ENCODE measurements at places on chromosomes 16 and 17.

DNA sequence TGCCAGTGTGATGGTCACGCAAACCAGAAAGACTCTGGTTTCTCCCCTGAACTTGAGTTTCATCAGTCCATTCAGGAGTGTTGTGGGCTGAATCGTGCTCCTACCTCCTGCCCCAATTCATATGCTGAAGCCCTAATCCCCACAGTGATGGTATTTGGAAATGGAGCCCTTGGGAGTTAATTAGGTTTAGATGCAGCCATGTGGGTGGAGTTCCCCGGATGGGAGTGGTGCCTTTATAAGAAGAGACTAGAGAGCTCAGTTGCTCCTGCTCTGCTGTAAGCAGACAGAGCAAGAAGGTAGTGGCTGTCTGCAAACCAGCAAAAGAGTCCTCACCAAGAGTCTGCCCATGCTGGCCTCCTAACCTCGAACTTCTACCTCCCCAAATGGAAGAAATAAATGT, 160.3 kb upstream of the DYNLRB2 start:
- no peak for DNase-seq

DNA sequence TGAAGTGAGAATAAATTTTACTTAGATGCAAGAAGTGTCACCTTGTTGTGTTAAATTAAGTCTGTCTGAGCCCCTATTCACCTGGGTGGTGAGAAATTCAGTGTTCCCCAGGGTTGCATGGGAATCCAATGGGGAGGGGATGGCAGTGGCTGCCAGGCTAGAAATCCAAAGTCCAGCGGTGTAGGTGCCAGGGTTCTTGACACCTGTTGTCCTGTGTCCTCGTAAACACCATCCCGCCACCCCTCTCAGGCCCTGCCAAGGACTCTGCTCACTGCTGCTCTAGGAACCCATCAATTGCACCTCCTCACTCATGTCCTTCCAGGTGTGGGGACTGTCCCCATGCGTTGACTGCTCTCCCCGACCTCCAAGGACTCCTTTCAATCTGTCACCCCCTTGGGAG, 58.9 kb downstream of the CACNG5 start:
- DNase-seq = no peak

- no peak for DNase-seq
These were observed 185.7 kb upstream of the IRX6 start for GRCh38 chr16:55138298-55138697.

GRCh38 chr16:89365044-89365467, 125.3 kb downstream of the ANKRD11 start:
- no peak for DNase-seq

DNA sequence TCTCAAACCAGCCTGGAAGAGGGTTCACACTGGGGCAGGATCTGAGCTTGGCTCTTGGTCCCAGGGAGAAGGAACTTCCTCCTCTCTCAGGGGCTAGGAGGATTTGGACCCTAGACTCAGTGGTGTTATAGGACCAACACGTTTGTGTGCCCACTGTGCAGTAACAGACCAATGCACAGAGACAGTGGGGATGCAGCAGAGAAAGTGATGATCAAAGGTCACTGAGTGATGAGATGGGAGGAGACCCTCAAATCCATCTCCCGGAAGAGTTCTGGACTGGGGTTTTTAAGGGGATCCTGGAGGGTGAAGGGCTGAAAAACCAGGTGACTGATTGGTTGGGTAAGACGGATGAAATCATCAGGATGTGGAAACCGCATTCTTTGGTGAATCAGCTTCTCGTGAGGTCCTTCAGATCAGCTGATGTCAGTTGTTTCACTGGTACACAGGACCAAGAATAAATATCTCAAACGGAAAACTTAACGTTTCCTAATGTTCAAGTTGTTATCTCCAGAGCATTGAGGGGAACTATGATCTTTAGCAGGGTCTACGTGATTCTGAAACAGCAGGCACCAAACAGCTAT, 3.3 kb upstream of the VAC14 start:
- DNase-seq = no peak

GRCh38 chr16:8808613-8809353, 11.1 kb downstream of the PMM2 start:
- no peak for DNase-seq

- no peak for DNase-seq
These were observed 102.5 kb downstream of the SALL1 start for GRCh38 chr16:51048544-51048943.

- DNase-seq = no peak
These were observed 16.8 kb upstream of the EMP2 start for GRCh38 chr16:10597187-10597601.

DNA sequence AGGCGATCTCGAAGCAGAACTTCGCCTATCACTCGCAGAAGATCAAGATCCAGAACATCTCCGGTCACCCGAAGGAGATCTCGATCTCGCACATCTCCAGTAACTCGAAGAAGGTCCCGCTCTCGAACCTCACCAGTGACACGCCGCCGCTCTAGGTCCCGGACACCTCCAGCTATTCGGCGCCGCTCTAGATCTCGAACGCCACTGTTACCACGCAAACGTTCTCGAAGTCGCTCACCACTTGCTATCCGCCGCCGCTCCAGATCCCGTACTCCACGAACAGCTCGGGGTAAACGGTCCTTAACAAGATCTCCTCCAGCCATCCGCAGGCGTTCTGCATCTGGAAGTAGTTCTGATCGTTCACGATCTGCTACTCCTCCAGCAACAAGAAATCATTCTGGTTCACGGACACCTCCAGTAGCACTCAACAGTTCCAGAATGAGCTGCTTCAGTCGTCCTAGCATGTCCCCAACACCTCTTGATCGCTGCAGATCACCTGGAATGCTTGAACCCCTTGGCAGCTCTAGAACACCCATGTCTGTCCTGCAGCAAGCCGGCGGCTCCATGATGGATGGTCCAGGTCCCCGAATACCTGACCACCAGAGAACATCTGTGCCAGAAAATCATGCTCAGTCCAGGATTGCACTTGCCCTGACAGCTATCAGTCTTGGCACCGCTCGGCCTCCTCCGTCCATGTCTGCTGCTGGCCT, 10.5 kb downstream of the ELOB start:
- no peak for DNase-seq

GRCh38 chr17:76531486-76532038, 5.9 kb downstream of the CYGB start:
- no peak for DNase-seq

- DNase-seq = no peak
These were observed 5.0 kb upstream of the NFE2L1 start for GRCh38 chr17:48043176-48043575.

- DNase-seq = no peak
These were observed 381.7 kb downstream of the UTP18 start for GRCh38 chr17:51642029-51642428.

DNA sequence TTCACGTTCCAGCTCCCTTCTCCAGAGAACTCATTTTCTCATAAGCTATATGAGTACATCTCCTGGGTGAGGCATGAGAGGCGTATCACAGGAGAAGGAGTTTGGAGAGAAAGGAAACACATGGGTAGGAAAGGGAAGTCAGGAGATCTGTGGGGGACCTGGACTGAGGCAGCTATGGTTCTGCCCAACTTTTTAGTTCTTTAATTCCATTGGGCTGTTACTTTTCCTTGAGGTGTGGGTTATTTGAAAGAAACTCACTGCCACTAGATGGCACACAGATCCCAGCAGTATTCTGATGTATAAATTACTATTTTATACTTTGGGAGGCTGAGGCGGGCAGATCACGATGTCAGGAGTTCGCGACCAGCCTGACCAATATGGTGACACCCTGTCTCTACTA, 63.6 kb downstream of the NUP93 start:
- no peak for DNase-seq

DNA sequence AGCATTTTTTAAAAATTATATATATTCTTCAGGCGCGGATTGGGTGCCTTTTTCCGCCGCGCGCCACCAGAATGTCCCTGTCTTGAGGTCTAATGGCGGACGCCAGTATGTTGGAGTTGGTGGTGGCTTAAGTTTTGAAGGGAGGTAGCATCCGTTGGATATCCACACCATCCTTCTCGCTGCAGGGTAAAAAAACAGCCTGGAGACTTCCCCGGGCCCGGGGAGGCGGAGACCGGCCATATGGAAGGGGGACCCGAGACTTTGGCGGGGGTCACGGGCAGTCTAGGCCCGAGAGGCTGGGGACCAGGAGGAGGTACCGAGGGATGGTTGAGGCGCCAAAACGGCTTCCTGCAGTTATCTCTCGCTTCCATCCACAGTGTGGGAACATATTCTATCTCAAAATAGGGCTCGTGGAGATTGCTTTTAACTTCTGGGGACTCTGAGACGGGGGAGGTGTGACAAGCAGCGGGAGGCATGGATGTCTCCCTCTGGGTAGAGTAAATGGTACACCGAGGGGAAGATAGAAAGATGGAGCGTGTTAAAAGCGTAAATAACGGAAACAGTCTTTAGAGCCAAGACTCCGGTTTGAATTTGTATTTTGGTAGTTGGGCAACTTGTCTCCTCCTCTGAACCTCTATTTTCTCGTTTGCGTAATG, at the start of gene SF3B3:
Gene SF3B3, plus strand, starts transcription at position 74 of the 656 bp plus-strand sequence. CDS start 2,841 bp downstream, outside the sequence.
- DNase-seq = peak; percentile 54

GRCh38 chr17:41775394-41776226, 10.9 kb downstream of the JUP start:
- DNase-seq = no peak

GRCh38 chr16:66419527-66419926, 7.6 kb upstream of the BEAN1 start:
- DNase-seq = no peak

DNA sequence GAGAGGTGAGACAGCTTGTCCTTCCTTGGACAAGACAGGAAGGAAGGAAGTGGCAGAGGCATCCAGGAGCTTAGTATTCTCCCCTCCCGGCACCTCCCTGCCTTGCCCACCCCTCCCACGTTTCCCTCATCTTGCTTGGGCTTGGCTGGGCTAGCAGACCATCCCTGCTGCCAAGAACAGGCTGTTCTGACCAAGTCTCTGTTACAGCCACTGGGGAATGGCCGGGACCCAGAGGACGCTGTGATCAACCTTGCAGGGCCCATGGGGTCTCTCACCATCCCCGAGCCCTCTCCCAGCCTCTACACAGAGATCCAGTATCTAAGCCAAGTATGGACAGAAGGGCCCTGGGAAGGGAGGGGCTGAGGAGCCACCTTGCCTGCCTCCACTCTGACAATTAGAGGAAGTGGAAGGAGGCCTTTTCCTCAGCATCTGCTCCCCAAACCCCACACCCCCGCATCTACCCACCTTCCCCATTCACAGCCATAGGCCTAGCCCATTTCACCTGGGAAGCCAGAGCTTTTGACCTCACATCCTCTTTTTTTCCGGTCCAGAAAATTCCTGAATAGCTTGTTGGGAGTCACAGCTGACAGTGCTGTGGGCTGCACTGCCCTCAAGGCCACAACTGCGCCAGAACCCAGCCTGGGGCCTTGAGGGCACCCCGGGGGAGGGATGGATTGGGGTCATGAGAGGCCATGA, 14.1 kb downstream of the CD300LG start:
- no peak for DNase-seq

GRCh38 chr16:2881783-2882649, 999 bp upstream of the FLYWCH2 start:
- no peak for DNase-seq

DNA sequence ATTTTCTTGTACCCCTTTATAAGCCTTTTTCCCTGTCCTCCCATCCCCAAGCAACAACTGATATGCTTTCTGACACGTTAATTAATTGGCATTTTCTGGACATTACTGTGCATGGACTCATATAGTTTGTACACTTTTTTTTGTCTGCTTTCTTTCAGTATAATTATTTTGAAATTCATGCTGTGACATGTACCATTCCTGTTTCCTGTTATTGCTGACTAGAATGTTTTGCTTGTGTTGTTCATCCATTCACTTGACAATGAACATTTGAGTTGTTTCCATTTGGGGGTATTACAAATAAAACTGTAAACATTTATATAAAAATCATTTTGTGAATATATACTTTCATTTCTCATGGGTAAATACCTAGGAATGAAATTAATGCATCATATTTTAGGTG, 50.6 kb downstream of the RBBP6 start:
- no peak for DNase-seq

DNA sequence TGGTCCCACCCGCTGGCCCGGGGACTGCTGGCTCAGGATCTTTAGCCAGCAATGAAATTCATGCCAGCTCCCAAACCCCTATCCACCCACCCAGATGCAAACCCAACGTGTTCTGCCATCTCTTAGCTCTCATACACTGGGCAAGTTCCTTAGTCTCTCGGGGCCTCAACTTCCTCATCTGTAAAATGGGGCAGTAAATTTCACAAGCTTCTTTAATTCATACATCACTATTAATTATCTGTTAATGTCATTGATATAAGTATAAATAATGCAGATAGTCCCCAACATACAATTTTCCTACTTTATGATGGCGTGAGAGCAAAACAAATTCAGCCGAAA, 398.7 kb downstream of the SOX9 start:
- no peak for DNase-seq

DNA sequence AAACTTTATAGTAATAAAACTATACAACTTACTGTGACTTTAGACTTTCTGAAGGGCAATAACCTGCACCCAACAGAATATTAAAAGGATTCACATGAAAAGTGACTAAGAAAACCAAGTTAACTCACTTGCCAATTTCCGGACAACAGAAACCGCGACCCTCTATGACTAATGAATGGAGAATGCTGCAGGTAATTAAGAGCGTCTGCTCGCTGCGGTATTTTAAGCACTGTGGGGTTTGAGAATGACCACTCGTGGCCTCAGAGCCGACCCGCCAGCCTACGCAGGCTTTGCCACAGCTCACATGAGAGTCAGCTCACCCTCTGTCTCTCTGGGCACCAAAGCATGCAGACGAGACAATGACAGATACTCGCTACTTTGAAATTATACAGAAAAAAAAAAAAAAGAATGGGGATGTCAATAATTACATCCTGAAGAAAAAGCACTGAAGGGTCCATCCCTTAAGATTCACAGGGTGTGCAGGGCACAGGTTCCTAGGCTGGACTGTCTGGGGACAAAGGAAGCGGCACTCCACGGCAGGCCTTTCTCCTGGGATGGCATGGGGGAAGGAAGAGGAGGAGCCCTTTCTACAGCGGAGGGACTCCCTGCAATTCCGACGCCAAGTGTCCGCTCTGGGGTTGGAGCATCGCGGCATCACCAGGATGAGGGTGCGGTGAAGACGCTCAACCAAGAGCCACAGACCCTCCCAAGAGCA, 35.0 kb downstream of the ZCCHC14 start:
- peak; percentile 27 for DNase-seq

GRCh38 chr16:968620-969019, 2.2 kb downstream of the LMF1 start:
- no peak for DNase-seq

GRCh38 chr17:70875729-70876310, 706.5 kb downstream of the KCNJ2 start:
- no peak for DNase-seq

DNA sequence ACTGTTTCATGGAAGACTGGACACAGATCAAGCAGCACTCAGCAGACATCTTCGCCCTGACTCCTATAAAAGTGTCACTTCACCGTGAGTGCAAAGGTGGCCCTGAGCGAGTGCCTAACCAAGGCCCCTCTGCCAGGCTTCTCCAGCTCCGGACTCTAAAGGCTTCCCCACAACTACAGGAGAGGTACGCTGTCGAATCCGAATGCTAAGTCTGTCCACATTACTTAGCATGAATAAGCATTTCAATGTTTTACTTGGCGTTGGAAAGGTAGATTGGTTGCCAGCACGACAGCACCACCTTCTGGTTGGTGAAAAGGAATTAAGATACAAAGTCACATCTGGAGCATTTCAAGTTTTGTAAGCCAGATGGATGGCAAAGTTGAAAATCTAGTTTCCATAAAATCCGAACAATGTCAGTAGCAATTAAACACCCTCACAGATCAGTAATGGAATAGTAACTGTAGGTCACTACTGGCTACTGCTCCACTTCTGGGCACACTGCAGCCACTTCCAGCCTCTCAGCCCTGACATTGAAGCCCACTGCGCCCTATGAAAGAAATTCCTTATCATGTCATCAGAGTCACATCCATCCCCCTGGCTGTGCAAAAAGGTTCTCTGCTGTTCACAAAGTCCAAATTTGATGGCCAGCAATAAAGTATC, 100.9 kb downstream of the PARN start:
- peak; percentile 20 for DNase-seq

All from stimulated activated CD8-positive, alpha-beta memory T cell treated with anti-CD3 and anti-CD28 coated beads, Interleukin-4, amount 100 ng/mL, for 24 hours (primary cell).